IMR-90 (cell line): ENCODE measurements at places on chromosomes 1 and 21.

- DNase-seq: no peak
Measured at GRCh38 chr1:211761400-211761799, 69.2 kb downstream of the LPGAT1 start.

DNA sequence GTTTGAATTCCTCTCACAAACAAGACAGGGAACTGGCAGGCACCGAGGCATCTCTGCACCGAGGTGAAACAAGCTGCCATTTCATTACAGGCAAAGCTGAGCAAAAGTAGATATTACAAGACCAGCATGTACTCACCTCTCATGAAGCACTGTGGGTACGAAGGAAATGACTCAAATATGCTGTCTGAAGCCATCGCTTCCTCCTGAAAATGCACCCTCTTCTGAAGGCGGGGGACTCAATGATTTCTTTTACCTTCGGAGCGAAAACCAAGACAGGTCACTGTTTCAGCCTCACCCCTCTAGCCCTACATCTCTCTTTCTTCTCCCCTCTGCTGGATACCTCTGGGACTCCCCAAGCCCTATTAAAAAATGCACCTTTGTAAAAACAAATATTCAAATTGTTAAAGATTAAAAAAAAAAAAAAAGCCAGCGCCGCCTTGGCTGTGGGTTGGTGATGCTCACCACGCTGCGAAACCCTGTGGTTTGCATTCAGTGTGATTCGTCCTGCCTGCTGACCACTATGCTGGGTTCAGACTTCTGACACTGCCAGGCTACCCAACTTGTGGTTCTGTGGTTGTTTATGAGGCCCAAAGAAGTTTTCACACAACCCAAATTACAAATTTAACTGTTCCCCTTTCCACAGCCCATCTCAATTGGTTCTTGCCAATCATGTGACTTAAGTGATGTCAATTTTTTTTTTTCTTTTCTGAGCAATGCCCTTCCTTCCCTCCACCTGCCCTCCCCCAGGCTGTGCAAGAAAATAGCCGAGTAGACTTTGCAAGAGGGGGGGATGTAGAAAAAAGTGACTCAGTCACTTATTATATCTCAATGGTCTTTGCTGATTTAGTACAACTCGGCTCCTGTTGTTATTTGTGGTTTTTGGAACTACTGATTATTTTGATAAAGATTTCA lies at the start of gene RUNX1:
Gene RUNX1 (minus strand): TSS at position 597 of the 912 bp plus-strand sequence.
- peak; percentile 56 for DNase-seq

DNA sequence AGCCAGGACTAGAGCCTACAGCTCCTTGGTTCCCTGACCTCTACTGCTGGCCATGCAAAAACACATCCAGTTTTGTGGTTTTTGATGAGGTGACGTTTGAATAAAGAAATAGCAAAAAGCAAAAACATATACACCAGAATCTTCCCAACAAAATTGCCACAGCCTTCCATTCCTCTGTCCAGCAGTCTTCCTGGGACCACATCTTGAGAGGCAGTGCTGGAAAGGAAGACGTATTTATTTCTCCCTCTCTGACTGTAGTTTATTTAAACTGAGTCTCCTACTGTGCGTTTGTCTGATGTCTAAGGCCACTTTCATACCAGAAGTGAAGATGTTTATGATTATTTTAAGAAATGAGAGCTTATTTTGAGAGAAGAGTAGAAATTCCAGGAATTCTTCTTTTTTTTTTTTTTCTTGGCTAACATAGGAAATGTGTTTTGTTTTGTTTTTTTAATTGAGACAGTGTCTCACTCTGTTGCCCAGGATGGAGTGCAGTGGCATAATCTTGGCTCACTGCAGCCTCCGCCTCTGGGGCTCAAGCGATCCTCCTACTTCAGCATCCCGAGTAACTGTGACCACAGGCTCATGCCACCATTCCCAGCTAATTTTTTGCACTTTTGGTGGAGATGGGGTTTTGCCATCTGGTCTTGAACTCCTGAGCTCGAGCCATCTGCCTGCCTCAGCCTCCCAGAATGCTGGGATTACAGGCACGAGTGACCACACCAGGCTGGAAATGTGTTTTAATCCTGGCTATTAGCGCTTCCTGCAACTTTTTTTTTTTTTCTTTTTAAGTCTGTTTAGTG lies 118.5 kb downstream of the ITSN1 start:
- peak; percentile 86 for DNase-seq

- peak; percentile 91 for DNase-seq
Measured at GRCh38 chr21:45460611-45461368, 55.8 kb downstream of the COL18A1 start.

GRCh38 chr1:89167590-89168230 lies 8.1 kb downstream of the GBP7 start:
- DNase-seq: no peak

DNA sequence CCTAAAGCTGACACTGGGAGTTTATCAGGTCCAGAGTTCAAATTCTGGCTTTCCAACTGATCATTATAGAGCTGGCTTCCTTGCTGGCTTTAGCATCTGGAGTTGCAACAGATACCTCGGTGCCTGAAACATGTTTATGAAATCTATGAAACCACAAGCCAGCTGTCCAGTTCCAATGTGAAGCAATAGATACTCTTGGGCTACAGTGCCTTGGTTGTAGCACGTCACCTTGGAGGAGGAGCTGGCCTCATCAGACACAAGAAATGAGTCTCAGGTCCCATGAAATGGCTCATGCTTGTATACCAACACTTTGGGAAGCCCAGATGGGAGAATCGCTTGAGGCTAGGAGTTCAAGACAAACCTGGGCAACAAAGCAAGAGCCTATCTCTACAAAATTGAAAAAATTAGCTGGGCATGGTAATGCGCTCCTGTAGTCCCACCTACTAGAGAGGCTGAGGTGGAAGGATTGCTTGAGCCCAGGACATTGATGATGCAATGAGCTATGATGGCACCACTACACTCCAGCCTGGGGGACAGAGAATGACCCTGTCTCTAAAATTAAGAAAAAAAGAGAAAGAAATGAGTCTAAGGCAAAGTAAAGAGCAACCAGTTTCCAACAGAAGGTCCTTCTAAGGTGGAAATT lies 132.5 kb upstream of the ZNF648 start:
- DNase-seq: peak; percentile 31

DNA sequence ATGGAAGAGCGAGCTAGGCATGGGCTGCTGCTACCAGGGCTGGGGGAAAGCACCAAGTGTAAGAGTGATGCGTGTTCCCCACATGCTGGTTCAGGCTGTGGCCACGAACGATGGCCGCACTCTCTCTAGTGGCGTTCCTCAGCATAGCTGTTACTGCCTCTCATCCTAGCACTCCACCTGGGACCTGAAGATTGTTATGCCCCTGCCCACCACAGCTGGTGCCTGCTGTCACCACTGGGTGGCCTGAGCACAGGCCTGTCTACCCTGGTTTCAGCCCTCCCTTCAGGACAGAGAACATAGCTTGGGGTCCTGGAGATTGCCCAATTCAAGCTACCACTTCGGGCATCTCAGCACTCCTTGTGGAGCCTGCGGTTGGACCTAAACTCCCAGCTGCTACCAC lies 80.1 kb upstream of the PDC start:
- no peak for DNase-seq

DNA sequence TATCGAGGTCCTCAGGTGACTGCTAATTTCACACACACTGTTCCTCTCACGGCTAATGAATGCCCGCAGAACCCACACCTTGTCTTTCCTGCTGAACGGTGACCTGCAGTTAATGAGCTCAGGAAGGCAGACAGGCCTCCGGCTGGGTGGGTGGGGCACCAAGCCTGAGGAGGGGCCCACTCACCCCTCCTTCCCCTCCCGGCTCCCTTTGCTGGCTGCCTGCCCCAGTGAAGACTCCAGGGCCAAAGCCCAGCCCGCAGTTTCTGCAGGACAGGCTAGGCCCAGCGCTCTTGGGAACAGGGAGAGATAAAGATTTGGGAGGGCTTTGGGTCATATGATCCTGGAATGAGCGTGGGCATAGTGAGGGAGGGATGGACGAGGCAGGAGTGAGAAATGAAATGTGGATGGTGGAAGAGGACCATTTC lies 26.4 kb downstream of the FOXO6 start:
- DNase-seq: peak; percentile 15

GRCh38 chr21:39381009-39381408 lies 32.1 kb upstream of the HMGN1 start:
- DNase-seq: no peak

DNA sequence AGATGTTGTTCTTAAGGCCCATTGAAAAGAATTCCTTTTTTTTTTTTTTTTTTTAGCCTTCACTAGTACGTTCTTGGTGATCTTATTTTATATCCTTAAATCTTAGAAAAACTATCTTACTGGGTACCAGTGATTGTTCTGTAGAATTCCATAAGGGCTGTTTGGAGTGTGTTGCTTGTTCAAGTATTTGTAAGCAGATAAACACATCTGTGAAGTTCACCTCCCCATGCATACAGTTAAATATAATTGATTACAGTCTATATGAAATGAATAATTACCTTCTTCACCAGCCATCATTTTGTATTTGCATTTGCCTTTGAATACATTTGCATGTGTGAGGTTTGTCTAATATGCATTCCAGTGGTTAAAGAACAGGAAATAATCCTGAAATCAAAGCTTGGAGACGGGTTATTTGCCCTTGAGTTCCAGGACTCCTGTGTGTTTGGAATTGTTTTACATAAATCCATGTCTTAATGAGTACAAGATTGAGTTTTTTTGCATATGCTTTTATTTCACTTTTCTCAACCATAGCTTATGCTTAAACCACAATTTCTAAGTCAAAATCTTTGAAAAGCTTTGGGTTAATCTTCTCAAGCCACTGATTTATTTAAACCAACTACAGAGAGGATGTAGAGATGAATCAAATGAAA lies 73.1 kb downstream of the VPS13D start:
- peak; percentile 49 for DNase-seq

DNA sequence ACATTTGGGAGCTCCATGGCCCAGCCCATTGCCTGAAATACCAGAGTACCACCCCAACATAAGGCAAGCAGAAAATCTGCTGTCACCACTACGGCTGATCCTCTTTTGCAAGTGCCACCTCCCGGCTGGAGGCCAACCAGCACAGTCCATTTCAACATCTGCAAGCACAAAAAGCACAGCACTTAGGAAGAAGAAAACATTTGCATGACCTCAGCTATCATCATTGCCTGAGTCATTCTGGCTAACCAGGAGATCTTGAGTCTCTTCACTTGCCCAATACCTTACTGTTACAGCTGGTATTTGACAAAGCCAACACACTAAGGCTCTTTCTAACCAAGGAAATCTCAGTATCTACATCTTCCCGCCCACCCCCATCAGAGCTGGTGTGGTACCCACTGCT lies 55.9 kb downstream of the NEK7 start:
- peak; percentile 98 for DNase-seq

DNA sequence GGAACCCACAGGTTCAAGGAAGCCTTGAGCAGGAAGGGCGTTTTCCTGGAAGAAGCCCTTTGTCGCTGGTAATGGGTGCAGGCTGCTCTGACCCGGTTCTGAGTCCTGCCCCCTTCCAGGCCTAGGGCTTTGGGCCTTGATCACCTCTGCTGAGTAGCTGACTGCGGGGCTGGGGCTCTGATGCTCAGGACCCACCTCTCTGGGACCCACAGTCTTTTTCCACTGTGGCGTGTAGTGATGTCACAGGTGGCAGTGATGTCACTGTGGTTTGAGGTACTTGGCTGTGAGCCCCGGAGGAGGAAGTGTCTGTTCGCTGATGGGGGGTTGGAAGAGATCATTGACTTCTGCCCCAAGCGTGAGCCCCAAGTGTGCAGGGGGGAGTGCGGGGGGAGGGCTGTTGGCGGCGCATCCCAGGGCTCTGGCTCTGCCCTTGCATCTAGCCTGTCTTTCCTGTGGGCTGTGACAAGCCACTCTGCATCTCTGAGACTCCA lies 6.9 kb downstream of the TNFRSF1B start:
- DNase-seq: peak; percentile 35

DNA sequence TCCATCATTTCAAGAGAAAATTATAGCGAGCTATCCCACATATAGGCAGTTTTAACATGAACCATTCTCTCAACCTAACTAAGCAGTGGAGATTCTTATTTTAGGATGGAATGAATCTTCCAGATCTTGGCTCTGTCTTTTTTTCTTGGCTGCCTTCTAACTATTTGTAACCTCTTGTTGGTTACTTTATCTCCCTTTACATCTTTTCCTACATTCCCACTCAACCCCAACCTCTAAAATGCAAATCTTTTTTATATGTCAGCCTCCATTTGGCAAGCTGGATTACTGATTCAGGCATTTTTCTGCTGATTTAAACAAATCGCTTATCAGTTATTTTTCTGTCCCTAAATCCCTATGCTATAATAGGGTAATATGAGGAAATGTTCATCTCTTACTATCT lies 46.9 kb upstream of the LHX8 start:
- DNase-seq: no peak

DNA sequence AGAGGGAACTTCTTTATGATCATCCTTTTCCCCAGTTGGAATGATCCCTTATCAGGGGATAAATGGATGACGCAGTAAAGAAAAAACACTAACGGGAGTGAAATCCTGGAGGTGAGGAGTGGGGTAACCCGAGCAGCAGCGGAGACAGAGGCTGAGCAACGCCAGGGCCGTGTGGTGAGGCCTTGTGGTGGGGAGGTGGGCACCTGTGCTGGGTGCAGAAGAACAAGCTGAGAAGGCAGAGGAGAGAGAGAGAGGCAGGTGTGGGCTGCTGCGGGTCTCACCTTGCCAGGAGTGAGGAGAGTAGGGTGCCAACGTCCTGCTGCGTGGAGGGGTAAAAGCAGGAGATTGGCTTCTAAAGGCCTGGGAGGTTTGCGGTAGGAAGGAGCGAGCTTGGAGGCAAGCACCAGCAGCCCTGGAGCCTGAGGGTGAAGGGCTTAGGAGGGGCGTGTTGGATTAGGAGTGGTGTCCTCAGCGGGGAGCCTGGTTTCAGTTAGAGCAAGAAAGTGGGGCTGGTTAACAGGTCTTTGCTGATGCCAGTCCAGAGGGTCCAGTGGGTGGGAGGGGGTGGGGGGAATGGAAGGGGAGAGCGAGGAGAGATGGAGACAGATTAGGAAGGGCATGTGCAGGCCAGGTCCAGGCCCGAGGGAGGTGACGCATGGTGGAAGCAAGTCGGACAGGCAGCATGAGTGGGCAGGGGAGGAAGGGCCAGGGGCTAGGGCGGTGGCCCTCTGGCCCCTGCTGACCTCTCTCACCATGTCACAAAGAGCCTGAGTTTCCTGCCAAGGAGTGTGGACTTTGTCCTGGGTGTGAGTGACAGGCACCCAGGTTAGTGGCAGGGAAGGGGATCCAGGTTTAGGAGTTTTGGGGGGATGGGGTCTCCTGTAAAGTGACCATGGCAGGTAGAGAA lies 36.7 kb upstream of the LHX4 start:
- no peak for DNase-seq

GRCh38 chr1:234342774-234343173 lies 30.5 kb upstream of the COA6 start:
- DNase-seq: no peak

GRCh38 chr1:155105604-155106011 lies 22.1 kb upstream of the EFNA1 start:
- no peak for DNase-seq

- peak; percentile 59 for DNase-seq
Measured at GRCh38 chr1:55500601-55501000, 285.4 kb upstream of the USP24 start.

GRCh38 chr1:200179126-200179780 lies 151.7 kb downstream of the NR5A2 start:
- DNase-seq: peak; percentile 70

GRCh38 chr1:239835946-239836440 lies 255.7 kb upstream of the FMN2 start:
- DNase-seq: no peak
